GM12892 (cell line): ENCODE measurements at places on chromosomes 7 and 10.

DNA sequence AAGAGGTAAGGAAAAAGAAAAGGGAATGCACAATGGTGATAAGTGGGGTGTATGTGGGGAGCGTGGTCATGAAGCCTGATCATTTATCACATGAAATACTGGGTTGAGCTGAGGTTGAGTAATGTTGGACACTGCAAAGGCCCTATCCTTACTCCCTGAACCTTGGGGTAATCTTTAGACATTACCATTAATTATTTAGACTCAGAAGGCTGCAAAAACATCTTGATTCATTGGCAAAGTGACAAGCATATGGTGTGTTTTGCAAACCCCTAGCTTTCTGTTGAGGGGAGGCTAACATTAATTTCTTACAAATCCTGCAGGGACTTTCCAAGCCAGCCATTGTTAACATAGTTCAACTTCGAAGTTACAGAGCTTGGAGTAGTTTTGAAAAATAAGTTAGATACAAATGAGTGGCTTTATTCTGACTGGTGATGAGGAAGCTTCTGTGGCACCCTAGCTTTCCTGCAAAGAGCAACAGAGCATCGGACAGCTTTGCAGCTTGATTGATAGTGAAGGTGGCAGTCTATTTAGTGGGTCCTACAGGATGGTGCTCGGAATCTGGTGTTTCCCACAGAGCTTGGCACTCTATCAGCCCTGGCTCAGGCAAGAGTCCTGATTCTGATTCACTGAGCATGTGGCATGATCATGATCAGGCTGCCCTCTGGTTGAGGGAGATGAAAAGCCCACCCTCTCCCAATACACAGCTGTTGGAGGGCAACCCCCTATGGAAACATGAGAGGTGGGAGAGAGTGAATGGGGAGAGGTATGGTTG, 153.7 kb upstream of the NPVF start:
- no peak for DNase-seq

- no peak for DNase-seq
Measured at GRCh38 chr7:147547252-147547897, 1043.2 kb upstream of the C7orf33 start.

GRCh38 chr10:63125459-63125858, 7.7 kb upstream of the NRBF2 start:
- no peak for DNase-seq

DNA sequence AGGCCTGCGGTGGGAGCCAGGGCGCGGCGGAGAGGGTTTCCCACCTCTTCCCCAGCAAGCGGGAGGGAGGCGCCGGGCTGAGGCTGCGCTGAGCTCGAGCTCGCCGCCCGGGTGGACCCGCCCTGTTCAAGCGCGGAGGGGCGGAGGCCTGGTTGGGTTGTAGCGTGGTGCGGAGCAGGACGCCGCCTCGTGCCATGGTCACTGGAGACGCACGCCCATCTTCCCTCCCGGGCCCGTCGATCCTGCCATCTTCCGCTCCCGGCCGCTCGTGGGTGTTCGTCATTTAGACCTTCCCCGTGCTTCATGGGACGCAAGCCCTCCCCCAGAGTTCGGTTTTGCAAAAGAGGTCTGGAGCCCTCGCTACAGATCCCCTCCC, 9.3 kb upstream of the EN2 start:
- no peak for DNase-seq

- DNase-seq: no peak
Measured at GRCh38 chr7:149320313-149321124, 58.5 kb downstream of the ZNF783 start.

GRCh38 chr10:12839941-12840611, 161.4 kb downstream of the CCDC3 start:
- DNase-seq: no peak

GRCh38 chr7:92674379-92674778, 84.2 kb upstream of the FAM133B start:
- no peak for DNase-seq

DNA sequence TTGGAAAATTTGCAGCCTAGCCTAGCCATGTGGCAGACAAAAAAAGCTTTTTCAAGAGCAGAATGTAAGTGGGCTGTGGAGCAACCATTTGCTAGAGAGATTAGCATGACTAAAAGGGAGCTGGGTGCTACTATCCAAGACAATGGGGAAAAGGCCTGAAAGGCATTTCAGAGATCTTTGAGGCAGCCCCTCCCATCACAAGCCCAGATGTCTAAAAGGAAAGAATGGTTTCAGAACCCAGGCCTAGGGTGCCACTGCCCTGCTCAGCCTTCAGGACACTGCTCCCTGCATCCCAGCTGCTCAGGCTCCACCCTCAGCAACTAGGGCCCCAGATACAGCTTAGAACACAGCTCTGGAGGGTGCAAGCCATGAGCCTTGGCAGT, 24.7 kb downstream of the PNLIPRP3 start:
- DNase-seq: no peak

GRCh38 chr7:2437537-2438148, 34.2 kb downstream of the CHST12 start:
- no peak for DNase-seq

DNA sequence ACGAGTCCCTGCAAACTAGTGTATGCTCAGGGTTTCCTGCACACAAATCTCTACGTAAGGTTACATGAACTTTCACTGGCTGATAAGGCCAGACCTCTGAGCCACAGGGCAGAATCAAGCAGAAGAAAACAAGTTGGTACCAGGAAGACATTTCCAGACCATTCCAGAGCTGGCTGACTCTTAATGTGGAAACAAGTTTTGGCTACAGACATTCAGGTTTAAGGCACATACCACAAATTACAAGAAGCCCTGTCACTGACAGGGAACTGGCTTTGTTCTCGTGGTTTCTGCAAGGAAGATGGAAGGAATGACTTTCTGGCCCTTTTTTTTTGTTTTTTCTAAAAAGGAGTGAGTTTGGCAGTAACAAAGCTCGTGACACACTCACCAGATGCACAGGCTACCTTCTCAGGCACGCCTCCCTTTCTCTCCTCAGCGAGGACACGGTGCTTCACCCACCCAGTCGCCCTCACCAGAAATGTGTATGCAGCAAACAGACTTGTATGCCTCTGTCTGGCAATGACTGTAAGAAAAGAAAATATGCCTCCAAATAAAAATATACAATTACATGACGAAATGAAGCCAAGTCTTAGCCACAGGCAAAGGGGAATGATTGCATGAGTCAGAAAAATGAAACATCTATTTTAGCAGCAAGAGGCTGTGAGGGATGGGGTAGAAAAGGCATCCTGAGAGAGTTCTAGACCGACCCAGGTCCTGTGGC, 22.6 kb downstream of the PLAC9 start:
- no peak for DNase-seq

- DNase-seq: no peak
Measured at GRCh38 chr10:7583626-7584025, 83.1 kb downstream of the ITIH5 start.

GRCh38 chr7:25845464-25845863, 306.5 kb upstream of the NFE2L3 start:
- DNase-seq: no peak

DNA sequence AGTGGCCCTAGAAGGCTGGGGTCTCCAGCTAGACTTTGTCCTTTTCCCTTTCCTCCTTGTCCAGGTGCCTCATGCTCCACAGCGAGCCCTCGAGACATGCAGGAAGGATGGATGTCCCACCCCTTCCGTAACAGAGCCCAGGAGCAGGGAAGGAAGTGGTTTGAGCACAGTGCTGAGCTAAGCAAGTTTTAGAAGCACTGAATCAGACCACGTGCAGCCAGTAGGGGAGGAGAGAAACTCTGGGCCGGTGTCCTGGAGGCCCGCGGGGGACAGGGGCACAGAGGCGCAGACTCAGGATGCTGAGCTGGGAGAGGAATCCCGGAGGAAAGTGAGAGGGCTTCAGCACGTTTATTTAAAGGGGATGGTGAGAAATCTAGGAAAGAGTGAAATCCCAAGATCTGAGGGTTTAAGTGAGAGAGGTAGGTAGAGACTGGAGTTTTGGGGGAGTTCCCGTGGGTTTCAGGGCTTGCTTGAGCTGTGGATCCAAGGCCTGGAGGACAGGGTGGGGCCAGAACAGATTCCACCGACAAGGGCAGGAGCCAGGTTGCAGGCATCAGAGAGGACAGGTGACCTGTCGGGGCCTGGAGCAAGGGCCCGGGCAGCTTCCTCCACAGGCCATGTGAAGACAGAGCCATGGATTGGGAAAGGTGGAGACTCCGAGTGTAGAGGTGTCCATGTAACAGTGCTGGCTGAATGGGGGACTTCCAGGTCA, 4.4 kb upstream of the IRF5 start:
- peak; percentile 58 for DNase-seq

GRCh38 chr7:119397156-119397555, 875.8 kb upstream of the KCND2 start:
- no peak for DNase-seq

DNA sequence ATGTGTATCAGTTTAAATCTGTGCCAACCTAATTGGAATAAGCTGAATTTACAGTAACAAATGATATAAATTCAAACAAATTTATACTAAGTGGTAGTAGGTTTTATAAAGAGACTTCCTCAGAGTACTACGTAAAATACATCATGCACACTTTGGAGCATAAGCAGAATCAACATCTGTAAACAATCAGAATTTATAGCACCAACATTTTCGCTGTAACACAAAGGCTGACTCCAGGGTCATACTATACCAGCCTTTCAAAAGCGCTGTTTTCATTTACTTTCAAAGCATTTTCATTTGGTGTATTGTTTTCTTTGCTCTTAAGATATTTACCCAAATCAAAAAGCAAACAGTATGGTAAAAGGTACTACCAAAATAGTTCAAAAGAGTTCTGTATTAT, 29.3 kb upstream of the TMEM168 start:
- no peak for DNase-seq

DNA sequence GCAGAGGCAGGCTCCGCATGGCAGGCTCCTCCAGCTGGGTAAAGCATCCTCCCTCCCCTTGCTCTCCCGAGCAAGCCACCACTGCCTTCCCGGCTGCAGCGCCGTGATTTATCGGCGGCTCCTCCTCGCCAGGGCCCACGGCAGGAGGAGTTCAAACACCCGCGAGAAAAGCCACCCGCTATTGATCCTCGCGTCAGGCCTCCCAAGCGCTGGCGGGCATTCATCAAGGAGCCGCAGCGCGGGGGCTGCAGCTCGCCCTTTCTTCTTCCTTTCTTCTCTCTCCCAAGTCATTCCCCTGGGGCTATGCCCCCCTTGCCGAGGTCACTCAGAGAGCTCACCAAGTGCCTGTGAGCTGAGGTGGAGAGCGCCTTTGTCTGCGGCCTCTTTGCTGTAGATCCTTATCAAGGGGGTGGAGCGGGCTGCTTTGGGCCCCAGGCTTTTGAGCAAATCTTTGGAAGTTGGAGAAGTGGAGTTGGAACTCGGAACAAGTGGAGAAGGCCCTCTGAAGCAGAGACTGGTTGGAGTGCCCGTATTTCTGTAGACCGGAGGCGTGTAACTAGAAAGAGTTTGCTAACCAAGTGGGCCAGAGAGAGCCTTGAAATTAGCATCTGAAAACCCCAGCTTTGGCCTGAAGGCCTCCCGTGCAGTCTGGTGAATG, 107.2 kb upstream of the PPIF start:
- no peak for DNase-seq

DNA sequence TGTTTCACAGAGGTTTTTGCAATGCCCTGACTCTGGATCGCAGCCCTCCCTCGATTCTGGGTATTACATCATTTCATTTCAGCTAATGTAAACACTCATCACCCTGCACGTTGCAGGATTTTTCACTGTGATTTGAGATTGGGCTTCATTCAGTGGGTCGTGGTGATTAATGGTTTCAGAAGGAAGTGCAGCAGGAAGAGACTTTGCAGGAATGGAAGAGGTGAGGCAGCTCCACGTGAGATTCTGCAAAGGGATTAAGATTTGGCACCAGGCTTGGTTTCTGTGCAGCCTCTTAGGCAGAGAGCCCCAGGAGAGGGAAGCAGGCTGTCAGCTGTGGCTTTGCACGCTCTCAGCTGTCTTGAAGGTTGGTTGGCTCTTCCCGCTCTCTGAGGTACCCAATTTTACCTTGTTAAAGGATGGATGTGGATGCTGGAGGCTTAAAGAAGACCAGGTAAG, 95.2 kb downstream of the PLCE1 start:
- DNase-seq: no peak

DNA sequence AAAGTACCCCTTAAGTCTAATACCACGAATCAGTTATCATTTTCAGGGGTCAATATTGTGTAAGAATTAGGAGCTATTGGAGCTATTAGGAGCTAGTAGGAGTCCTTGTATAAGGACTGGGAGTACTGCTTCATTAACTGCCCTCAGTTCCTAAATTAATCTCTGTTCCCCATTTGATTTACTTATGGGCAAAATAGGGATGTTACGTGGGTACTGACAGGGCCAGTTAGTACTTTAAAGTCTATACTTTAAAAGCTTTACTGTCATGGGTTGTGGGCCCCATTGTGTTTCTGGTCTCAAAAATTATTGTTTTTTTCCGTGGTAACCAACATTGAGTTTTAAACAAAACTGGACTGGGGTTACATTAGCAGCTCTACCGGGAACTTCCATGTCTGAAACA, 60.3 kb downstream of the PRKAR2B start:
- no peak for DNase-seq

- no peak for DNase-seq
Measured at GRCh38 chr10:79344502-79345195, 2.6 kb upstream of the PPIF start.

GRCh38 chr7:70599446-70600190, 532.3 kb upstream of the GALNT17 start:
- DNase-seq: no peak

DNA sequence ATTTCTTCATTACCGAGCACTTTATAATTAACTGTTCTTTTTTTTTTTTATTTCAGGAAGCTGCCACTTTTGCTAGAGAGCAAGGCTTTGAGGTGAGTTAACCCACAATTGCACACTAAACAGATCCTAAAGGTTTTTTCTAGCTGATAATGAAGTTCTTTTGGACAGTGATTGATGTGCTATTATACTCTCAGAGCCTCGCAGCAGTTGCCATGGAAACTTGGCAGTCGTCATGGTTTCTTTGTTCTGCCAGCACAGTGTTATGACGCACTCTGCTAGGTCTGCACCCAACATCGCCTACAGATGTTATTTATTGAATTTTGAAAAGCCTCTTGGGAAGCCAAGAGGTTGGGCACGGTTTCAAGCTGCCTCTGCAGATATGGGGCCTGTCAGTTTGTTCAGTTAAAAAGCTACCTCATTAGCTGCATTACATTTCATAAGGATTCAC, 237.2 kb upstream of the KAT6B start:
- DNase-seq: no peak

DNA sequence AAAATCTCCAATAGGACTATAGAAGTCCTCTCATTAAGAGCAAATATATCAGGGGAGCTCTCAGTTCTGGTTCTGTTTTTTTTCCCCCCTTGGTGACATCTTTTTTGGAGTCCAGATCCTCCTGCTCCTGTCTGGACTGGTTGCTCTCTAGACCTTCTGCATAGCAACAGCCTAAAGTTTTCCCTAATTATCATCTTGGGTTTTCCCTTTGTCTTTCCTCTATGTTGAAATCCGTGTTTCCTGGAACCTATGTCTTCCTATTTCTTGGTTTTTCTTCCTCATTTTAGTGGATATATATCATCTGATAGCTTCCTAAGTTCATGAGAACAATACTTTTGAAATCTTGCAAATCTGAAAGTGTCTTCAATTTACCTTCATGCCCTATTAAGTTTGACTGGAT, 29.7 kb upstream of the MTERF1 start:
- DNase-seq: no peak

GRCh38 chr10:132404169-132404880, 7.3 kb downstream of the PWWP2B start:
- DNase-seq: no peak

- DNase-seq: no peak
Measured at GRCh38 chr10:13891128-13892000, 304.6 kb downstream of the PRPF18 start.
